ENCODE measurements at places on chromosomes 7 and 10.

- DNase-seq = no peak
These were observed 4.6 kb downstream of the KCNIP2 start for GRCh38 chr10:101839002-101839401.

GRCh38 chr10:120041807-120042559, 149.5 kb downstream of the SEC23IP start:
- no peak for DNase-seq

DNA sequence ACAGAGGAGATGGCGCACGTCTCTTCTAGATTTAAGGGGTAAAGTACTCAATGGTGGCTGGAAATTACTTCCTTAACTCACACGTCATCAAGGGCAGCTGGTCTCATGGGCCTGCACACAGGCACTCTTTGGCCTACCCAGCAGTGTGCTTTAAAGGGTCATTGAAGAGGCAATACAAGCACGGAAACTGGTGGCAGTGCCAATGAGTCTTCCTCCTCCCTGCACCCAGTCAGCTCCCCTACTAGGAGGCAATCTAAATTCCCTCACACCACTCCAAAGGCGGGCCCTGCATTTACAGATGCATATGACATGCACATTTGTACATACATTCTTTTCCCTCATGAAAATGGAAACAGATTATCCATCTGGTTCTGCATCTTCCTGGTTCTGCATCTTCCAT, 47.4 kb downstream of the PPIF start:
- no peak for DNase-seq

- DNase-seq = no peak
These were observed 112.8 kb downstream of the PTEN start for GRCh38 chr10:87976101-87976743.

GRCh38 chr10:45179691-45180090, 135.7 kb downstream of the OR13A1 start:
- DNase-seq = no peak

- DNase-seq = no peak
These were observed 33.7 kb upstream of the PLXDC2 start for GRCh38 chr10:19782430-19783089.

GRCh38 chr7:15561835-15562234, at the start of gene AGMO:
TSS of gene AGMO (minus strand) at chr7:15562015.
- DNase-seq = no peak

DNA sequence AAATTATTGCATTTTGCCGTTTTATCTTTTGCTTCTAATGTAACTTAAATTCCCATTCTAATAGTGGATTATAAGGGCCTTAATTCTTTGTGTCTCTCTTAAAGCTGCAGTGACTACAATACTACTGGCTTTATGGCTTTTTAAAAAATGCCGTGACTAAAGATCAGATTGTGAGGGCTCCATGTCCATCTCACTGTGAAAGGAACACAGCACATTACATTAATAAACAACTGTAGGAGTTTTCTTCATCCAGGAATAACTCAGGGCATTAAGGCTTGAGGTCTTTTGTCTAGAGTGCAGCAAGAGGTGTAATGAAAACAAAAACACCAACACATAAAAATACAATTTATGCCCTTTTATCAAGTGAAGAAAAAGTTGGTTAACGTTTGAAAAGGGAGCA, 205.3 kb downstream of the SKAP2 start:
- DNase-seq = no peak

- DNase-seq = no peak
These were observed 119.1 kb upstream of the WDR11 start for GRCh38 chr10:120732067-120732466.

DNA sequence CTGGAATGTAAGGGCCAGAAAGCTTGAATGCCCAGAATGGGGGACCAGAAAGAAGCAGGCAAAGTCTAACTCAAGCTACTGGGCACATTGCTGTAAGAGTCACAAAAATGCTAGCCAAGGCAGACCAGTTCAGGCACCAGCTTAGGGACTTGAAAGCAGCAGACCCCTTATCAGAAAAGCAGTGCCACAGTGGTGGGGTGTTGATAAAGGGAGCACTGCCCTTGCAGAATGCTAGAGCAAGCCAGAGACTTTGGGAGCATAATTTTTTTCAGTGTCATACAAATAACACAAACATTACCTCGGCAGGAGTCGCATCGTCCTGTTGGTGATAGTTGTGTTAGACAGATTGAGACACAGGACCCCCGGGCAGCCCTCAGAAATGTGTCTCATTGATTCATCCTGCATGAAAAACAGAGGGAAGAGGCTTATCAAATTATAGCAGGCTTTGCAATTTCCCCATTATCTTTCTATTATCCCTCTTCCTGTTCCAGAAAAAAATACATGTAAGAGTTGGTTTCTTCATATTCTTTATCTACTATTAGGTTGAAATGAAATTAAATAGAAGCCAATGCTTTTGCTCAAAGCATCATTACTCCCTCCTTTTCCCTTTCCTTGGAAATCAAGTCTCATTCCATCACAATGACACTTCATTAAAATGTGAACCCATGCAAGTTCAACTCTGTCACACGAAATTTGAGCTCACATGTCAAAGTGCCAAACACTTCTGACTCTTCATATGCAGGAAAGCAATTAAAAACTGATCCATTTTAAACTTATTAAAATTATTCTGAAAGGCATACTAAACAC, 13.4 kb downstream of the LRRC17 start:
- no peak for DNase-seq

GRCh38 chr7:148698007-148698396, 701 bp upstream of the CUL1 start:
- peak; percentile 85 for DNase-seq

- no peak for DNase-seq
These were observed 596.3 kb upstream of the CNTNAP2 start for GRCh38 chr7:145520284-145520683.

GRCh38 chr10:3435671-3436070, 263.1 kb upstream of the PITRM1 start:
- no peak for DNase-seq

- DNase-seq = no peak
These were observed 145.6 kb downstream of the ADAM12 start for GRCh38 chr10:126242397-126243260.

GRCh38 chr7:44757311-44757710, 8.7 kb downstream of the ZMIZ2 start:
- DNase-seq = no peak

DNA sequence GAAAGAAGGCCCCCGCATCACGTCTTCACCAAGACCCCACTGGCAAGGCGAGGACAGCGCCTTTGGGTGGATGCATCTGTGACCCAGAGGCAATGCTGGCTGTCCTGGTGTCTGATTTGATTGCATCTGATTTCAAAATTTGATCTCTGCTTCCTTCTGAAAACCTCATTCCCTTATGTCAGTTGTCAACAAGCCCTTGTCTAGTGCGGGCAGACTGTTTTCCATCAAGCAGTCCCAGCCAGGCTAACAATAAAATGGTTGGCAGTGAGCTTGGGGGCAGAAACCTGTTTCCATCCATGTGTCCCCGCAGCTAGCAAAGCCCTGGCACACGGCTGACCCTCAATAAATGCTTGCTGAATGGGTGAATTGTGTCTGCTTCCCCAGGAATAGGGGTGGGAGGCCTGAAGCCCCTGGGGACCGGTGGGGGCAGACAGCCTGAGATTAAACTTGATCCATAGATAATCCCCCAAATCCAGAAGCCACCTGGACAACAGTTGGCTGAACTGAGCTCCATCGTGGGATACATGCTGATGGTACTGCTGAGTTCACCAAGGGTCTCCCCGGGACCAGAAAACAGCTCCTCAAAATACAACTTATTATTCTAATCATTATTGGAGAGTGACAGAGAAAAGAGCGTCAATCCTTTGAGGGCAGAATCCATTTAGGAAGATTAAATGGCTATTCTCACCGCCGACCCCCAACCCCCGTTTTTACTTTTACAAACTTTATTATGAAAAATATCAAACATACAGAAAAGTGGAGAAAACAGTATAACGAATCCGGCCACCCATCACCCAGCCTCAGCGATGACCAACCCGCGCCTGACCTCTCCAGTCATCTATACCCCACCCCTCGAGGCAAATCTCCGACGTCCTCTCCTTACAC, 912 bp upstream of the DUSP5 start:
- DNase-seq = peak; percentile 76

GRCh38 chr10:121732656-121733445, 134.6 kb upstream of the FGFR2 start:
- DNase-seq = no peak

DNA sequence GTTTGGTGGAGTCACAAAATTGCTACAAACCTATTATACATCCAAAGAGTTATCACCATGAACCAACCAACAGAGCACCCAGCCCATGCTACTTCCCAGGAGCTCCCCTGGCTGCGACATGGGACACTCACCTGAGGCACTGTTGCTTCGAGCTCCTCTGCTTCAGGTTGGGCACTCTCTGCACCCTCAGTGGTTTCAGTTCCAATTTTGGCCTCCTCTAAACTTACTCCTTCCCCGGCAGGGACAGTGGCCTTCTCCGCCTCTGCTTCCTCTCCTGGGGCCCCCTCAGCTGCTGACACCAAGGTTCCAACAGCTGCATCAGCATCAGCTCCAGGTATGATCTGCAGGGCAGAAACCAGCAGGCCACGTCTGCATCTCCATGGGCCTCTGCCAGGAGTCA, 120.4 kb upstream of the TARP start:
- no peak for DNase-seq

DNA sequence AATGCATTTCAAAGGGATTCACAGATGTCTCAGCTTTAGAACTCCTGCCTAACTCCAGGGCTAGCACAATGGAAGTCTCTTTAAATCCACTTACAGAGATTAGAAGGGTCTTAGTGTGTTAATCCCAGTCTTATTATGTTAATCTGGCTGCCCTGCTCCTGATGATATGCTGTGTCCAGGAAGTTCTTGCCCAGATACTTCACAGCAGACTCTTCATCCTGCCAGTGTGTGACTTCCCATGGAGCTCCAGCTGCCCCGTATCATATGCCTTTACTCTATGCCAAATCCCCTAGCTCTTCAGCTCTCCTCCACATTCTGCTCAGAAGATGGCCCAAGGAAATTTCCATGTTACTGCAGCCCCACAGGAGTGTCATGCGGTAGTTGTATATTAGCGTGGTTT, 533.8 kb downstream of the GALNT17 start:
- DNase-seq = no peak

DNA sequence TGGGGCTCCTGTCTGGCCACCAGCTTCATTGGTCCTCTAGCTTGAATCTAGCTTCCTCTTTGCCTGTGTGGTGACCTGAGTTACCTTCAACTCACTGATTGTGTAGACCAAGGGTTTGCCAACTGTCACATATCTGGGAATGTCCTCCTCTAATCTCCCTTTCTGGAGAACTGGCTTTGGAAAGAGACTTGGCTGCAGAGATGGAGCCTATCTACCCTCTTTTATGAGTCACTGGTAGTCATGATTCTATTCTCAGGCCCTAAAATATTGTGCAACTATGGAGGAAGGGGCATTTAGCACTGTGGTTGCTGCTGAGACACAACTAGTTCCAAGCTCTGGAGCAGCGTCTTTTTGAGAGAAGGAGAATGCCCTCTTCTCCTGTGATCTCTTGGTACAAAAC, 691.3 kb downstream of the KCNMA1 start:
- DNase-seq = no peak

DNA sequence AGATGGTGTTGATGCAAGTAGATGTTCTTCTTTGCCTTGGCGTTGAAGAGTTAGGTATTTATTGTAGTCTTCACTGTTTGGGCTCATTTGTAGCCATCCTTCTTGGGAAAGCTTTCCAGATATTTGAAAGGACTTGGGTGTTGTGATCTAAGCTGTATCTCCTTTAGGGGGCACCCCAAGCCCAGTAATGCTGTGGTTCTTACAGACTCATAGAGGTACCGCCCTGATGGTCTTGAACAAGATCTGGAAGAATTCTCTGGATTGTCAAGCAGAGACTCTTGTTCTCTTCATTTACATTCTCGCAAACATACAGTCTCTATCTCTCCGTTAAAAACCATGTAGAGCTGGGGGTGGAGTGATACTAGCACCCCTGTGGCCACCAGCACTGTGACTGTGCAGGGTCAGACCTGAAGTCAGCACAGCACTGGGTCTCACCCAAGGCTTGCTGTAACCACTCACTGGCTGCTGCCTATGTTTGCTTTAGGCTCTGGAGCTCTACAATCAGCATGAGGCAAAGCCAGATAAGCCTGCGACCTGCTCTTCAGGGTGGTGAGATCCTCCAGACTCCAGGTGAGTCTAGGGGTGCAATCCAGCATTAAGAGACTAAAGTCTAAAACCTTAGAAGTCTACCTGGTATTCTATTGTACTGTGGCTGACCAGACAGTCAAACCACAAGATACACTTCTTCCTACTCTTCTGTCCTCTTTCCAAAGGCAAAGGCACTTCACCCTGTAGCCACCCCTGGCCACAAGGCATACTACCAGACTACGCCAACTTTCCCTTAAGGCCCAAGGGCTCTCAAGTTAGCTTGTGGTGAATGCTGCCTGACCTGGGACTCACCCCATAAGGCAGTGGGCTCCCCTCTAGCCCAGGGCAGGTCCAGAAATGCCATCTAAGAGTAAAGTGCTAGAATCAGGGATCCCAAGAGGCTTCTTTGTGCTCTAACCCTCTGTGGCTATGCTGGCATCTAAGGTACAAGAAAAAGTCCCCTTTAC, 209.7 kb upstream of the TMEM196 start:
- DNase-seq = no peak

DNA sequence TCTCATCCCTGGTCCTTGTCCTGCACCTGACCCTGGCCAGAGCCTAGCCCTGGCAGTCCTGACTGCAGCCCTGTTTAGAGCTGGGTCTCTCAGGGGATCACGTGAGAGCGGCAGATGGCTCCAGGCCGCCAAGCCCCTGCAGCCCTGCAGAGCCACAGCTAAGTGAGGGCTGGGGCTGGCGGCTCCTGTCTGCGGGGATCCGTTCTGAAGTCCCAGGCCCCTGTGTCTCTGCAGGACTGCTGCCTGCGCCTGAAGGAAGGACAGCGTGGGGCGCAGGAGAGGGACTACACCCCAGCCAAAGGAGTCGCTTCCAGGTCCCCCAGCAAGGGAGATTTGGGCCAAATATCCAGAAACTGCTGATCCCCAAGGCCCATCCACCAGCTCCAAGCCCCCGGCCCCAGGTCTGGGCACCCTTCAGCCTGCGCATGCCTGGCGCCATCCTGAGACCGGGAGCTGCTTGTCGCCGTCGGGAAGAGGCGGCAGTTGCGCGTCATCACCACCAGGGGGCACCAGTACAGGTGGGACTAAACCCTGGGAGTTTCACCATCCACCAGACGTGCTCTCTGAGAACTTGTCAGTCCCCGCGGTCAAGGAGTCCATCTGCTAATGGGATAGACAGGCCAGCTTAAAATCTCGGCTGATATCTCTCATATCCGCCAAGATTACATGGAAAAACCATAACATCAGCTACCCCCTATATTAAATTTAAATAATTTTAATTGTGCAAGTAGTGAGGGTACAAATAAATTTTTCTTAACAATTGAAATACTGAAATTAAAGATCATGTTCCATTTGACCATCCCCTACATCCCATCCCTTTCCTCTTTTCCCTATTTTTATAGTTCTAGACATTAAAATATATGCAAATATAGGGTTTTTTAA, 25.1 kb upstream of the GHRHR start:
- DNase-seq = peak; percentile 85

- DNase-seq = no peak
These were observed 304.5 kb downstream of the CCSER2 start for GRCh38 chr10:84632866-84633265.

DNA sequence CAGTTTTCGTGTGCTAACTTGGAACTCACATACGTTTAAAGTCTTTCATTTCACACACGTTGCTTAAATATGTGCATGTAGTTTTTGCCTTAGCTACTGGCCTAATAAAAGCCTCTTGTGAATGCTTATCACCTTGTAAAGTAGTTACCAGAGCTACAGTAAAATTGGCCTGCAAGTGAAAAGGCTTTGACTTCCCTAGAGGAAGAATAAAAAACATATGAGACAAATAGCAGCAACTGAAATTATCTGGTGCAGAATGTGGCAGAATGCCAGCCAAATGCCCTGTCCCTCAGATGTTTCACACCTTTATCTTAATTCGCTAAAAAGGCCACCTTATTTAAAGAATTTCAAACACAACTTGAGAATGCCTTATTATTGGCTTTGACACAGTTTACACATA, 28.1 kb upstream of the RPA3 start:
- DNase-seq = no peak
